ENCODE measurements at places on chromosomes 12 and 14.

DNA sequence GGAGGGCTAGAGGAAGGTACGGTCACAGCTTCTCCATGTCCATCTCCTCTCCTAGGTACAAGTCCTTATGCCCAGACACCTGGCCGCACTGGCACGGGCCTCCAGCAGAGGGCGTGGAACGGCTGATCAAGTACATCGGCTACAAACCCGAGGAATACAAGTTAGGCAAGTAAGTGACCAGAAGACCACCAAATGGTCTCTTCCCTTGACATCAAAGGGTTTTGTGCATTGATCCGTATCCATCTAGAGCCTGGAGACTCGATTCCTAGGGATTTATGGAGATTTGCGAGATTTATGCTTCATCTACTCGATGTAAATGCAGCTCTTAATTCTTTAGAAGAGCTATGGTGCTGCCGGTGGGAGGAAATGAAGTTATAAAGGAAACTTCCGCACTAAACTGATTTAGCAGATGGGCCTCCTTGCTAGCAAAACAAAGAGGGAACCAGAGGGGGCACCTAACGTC lies 44.2 kb downstream of the KCTD10 start:
- DNase-seq: no peak

DNA sequence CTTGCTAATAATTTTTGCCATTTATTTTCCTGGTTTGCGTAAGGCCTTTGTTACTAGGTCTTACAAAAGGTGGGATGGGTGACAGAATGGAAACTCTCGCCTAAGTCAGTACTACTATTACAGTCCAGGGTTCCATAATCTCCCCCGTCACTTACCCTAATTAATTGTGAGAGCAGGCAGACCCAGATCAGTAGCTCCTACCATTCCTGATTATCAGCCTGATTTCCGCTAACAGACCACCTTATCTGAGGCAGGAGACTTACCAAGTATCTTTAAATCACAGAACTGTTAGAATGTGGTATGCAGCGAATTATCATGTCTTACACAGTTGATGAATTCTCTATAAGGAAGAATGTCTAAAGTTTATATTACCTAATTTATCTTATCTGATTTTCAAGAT lies 234.7 kb downstream of the FOXN3 start:
- no peak for DNase-seq

GRCh38 chr12:121001841-121002483 lies 14.3 kb downstream of the C12orf43 start:
- DNase-seq: no peak

DNA sequence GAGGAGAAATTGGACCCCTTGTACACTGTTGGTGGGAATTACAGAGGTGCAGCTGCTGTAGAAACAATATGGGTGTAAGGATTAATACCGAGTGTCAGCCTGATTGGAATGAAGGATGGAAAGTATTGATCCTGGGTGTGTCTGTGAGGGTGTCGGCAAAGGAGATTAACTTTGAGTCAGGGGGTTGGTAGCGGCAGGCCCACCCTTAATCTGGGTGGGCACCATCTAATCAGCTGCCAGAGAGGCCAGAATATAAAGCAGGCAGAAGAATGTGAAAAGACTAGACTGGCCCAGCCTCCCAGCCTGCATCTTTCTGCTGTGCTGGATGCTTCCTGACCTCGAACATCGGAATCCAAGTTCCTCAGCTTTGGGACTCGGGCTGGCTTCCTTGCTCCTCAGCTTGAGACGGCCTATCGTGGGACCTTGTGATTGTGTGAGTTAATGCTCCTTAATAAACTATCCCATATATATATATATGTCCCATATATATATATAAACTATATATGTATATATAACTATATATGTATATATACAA lies 38.4 kb upstream of the PPP2R5C start:
- peak; percentile 60 for DNase-seq

DNA sequence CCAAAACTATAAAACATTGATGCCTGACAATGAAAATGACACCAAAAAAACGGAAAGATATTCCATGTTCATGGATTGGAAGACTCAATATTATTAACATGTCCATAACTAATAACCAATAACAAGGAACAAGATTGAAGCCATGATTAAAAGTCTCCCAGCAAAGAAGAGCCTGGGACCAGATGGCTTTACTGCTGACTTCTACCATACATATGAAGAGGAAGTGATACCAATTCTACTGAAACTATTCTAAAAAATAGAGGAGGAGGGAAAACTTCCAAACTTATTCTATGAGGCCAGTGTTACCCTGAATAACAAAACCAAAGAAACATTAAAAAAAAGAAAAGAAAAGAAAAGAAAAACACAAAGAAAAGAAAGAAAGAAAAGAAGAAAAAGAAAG lies 54.6 kb upstream of the ATF7IP start:
- DNase-seq: no peak

- DNase-seq: no peak
Observed at GRCh38 chr14:58765418-58765831, 127.7 kb downstream of the DACT1 start.

GRCh38 chr14:33335366-33335765 lies 396.7 kb downstream of the NPAS3 start:
- DNase-seq: no peak

DNA sequence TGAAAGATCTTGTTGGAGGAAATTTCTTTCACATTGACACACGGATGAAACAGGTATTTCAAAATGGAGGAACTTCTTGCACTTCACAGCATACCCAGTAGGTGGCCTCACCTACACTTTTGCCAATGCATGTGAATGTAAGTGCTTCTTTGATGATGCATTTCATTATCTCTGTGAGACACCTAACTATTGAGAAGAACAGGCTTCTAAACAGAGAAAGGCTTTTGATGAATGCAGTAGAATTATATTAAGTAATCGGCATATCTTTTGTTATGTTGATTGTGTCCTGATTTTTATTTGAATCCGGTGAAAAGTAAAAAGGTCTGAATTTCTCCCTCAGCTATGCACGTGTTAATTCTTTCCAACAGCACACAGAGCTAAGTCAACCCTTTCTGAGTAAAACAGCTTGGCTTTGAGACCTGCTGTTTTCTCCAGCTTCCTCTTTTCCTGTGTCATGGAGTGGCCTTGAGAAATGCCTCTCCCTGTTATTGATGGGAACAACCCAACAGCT lies 399.0 kb downstream of the NAV3 start:
- no peak for DNase-seq

DNA sequence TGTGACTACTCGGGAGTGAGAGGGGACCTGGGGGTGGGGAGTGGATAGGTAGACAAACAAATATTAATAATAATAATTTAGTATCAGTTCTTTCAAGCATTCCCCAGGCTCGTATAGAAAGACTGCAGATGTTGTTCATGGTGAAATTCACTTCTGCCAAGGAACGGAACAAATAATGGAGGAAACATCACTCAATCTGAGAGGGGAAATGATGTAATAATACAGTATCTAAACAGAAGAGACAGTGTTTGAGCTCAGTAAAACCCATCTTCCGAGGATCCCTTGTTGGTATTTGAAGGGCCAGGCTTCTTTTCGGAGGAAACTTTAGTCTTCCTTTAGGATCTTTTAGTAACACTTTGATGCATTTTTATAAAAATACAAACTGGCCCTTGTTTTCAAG lies 114.2 kb downstream of the KCNK10 start:
- DNase-seq: no peak

- DNase-seq: no peak
Observed at GRCh38 chr12:54363047-54363446, 1.2 kb downstream of the GPR84 start.

DNA sequence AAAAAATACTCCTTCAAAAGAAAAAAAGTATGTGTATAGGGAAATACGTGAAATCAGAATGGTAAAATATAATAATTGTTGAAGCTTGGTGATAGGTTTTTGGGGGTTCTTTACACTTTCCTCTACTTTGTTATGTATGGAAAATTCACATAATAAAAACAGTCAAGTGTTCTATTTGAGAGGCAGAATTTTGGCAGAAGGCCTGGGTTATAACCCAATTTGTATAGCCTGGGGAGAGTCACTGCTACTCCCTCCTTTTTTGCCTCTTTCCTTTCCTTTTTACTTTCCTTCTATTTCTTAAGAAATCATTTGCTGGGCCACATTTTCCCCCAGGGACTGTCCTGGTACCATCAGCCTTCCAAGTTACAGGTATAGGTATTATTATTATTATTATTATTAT lies 105.7 kb downstream of the CRADD start:
- DNase-seq: no peak

GRCh38 chr12:25056486-25057130 lies 107.7 kb upstream of the BCAT1 start:
- DNase-seq: no peak

GRCh38 chr12:39352471-39353017 lies 90.4 kb downstream of the KIF21A start:
- DNase-seq: no peak

GRCh38 chr12:42969355-42969754 lies 379.8 kb upstream of the PRICKLE1 start:
- no peak for DNase-seq

- DNase-seq: no peak
Observed at GRCh38 chr14:41489315-41489972, 117.2 kb upstream of the LRFN5 start.

DNA sequence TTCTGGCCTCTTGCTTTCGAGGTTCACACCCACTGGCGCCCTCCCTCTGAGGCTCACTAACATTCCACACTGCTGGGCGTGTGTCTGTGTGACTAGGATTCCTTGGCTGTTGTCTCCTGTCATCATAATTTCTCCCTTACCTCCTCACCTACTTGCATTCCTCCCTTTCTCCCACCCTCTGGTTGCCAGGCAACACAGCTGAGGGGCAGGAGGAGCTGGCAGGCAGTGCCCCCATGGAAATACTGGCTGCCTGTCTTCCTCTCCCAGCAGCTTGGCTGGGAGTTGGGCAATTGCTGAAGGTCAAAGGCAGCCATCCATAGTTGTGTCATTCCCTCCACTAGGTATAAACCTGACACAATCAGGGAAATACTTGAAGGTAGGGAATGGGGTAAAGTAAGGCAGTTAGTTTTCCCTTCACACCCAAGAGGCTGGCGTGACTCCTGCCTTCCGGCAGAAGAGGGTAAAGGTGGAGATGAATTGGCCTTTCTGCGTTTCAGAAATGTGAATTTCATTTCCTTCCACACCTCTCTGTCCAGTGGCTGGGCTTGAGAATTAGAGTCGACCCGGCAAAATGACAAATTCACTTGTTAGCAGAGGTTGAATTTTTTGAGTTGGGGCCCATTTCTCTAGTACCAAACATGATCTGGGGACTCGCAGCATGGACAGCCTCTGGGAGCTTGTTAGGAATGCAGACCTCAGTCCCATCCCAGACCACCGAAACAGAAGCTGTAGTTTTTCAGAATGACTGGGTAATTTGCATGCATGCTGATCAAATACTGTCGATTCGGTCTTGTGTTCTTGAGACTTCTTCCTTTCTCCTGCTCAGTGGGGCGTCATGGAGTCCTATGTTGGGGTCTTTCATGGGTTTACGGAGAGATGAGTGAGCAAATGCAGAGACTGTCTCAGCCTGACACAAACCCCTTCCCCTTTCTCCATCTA lies 24.3 kb upstream of the EMP1 start:
- DNase-seq: peak; percentile 85

DNA sequence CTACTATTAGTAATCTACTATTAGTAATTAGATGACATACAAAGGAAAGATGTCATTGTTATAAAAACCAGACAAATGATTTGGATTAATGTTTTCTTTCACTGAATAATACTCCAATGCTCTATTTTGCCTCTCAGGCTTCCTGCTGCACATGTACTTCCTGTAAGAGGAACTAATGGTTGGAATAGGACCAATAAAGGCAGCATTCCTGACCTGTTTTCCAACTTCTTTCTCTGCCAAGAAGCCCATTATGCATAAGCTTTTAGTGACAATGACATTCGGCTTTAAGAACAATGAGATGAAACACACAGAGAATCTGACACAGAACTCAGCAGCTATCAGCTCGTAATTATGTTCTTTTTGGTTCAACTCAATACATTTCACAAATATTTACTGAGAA lies 5.2 kb upstream of the C12orf56 start:
- DNase-seq: no peak

DNA sequence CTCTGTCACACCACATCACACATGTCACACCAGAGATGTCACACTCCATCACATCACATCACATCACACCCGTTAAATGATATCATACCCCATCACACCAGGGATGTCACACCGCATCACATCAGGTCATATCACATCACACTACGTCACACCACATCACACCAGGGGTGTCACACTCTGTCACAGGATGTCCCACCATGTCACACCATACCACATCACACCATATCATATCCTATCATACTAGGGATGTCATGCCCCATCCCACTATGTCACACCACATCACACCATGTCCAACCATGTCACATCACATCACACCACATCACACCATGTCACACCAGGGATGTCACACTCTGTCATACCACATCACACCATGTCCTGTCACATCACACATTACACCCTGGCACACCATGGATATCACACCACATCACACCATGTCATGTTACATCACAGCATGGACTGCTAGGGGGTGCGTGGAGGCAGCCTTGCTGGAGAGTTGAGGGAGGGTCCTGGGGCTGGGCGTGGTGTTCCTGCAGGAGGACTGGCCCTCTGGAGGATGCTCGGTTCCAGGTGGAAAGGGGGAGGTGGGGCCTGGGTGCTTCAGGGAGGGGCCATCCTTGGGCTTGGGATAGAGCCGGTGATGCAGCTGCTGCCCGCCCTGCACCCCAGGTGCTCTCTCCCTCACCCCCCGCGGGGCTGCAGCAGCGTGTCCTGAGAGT lies 134.6 kb downstream of the TMEM121 start:
- DNase-seq: no peak

GRCh38 chr12:119693511-119693910 lies 25.6 kb downstream of the PRKAB1 start:
- DNase-seq: no peak

DNA sequence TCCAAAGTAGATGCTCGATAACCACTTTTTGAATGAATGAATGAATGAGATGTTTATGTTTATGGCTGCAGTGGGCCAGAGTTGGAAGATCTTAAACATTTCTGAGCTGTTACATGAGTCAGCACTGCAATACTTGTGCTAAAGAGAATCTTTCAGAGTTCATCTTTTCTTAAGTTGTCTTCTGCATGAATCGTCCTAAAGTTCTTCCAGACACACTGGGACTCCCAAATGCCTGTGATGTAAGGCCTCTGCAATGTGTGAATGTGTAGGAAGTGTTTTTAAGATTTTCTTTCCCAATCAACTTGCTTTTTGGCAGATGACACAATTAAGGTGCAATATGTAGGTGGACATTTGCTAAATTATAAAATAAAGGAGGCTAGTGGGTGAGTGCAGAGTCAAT lies 50.3 kb upstream of the TRIM9 start:
- no peak for DNase-seq

DNA sequence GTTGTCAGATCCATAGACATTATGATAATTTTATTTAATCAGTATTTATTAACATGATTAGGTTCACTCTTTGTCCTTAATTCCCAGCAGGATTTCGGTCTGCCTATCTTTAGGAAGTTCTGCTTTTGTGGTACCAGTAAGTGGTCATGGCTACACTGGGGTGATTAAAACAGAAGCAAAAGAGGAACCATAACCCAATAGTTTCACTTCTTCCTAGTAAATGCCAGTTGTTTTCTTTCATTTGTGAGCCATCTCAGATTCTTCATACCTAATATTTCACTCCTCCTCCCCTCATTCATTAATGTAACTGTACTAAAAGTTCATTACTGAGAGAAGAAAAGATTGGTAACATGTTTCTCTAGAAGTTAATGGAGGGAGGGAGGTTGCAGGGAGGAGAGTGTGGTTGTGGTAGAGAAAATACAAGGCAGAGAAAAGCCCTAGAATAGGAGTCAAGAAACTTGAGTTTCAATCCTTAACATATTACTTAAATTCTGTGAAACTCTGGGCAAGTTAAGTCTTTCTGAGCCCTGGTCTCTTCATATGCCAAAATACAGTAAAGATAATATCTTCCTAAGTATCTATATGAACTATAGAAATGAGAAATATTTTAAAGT lies 101.2 kb downstream of the PEBP1 start:
- no peak for DNase-seq

GRCh38 chr14:60275932-60276331 lies 26.9 kb downstream of the PPM1A start:
- DNase-seq: no peak

Measured in vagina (tissue), 2 donors.